ENCODE measurements at places on chromosomes 16 and 17. TPM values are rescaled to one million over a fixed set of nuclear protein-coding genes. Genes with fewer than 3 reads are reported as not detected.

Gene FN3KRP
- total RNA-seq, result 49.5 TPM

GRCh38 chr17:64084086-64084939 lies 45.6 kb downstream of the ERN1 start:
- DNase-seq, result no peak

DNA sequence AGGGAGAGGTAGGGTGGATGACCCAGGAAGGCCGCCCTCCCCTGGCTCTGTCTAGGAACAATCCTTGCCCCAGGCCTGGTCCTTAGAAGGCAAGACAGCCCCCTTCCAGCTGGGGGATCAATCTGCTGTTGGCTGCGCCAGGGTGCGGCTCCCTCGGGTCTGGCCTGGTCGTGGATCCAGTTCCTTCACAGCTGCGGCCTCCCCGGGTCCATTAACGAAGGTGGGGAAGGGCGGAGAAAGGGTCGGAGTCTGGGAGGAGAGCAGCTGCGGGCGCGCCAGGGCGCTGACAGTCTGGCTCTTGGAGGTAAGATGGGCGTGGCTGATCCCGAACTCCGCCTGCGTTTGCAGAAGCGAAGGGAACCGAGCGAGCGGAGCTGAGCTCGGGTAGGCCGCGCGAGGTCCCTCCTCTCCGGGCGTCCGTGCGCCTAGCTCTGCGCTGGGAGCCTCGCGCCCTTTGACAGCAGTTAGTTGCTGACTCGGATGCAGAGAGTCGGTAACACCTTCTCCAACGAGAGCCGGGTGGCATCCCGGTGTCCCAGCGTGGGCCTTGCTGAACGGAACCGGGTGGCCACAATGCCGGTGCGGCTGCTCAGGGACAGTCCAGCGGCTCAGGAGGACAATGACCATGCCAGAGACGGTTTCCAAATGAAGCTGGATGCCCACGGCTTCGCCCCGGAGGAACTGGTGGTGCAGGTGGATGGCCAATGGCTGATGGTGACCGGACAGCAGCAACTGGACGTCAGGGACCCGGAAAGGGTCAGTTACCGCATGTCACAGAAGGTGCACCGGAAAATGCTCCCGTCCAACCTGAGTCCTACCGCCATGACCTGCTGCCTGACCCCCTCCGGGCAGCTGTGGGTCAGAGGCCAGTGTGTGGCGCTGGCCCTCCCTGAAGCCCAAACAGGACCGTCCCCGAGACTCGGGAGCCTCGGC lies at the start of gene HSPB9:
TSS of gene HSPB9 (plus strand) at position 434 of the 933 bp plus-strand sequence. CDS start at position 481, 47 bp downstream.
- DNase-seq, result no peak

- no peak for DNase-seq
Observed at GRCh38 chr17:45231481-45232116, 9.9 kb downstream of the FMNL1 start.

DNA sequence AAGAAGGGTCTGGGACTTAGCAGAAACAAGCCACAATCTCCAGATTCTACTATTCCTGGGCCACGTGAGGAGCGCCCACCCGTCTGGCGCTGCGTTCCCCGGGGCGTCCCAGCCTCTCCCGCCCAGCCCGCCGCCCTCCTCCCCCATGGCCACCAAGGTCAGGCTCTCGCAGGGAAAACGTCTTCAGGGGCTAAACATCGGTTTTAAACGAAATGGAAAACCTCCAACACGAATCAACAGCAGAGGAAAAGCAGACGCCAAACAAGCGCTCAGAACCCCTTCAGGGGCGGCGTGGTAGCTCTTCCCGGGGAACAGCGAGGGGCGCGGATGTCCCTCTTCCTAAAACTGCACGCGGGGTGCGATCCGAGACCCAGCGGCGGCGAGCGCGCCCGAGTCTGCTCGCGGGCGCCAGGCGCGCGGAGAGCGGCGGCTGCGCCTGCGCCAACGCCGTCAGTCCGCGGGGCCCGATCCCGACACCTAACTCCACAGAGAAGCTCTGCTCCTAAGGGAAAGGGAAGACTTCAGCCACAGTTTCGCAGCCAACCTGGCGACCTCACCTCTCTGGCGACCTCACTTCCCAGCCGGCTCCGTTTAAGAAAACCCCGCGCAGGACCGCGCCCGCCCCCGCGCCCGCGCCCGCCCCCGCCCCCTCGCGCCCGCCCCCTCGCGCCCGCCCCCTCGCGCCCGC lies 505 bp upstream of the COG1 start:
- DNase-seq, result no peak

DNA sequence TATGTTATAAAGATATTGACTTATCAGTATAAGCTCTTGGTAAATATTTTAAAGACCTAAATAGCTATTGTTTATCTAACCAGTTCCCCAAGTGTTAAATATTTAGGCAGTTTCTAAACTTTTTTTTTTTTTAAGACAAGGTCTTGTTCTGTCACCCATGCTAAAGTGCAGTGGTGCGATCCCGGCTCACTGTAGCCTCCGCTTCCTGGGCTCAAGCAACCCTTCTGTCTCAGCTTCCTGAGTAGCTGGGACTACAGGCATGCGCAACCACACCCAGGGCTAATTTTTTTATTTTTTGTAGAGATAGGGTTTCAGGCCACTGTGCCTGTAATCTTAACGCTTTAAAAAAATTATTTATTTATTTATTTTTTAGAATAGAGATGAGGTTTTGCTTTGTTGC lies 43.5 kb downstream of the SNX29 start:
- no peak for DNase-seq

Gene TRPV3
- total RNA-seq, result 5.8 TPM

Data from dorsolateral prefrontal cortex (tissue), 122 donors.